ENCODE measurements at places on chromosomes 4 and X.

DNA sequence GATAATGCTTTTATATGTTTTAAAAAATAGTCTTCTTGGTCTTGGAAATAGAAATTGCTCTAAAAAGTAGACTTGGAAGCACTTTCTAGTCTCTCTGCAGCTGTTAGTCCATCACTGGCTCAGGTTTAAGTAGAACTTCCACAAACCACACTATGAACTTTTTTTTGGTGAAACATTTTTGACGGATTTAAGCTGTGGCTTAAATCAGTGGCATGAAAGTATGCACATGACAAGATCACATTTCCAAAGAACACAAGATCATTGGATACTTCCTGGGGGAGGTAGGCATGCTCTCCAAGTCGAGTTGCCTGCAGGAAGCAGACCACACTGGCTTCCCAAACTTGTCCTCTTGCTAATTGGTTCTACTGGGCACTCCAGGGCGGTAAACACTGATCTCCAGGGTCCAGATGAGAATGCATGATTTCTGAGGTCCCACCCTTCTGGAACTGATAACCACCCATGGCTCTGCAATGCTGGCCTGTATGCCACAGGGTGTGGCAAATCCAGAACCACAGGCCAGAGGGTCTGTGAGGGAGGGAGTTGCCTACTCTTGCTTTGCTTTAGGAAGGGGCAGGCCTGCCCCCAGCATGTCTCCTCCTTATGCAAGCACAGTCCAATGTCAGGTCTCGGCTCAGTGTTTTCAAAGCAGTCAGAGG, 331.9 kb upstream of the SFRP2 start:
- DNase-seq, result no peak

DNA sequence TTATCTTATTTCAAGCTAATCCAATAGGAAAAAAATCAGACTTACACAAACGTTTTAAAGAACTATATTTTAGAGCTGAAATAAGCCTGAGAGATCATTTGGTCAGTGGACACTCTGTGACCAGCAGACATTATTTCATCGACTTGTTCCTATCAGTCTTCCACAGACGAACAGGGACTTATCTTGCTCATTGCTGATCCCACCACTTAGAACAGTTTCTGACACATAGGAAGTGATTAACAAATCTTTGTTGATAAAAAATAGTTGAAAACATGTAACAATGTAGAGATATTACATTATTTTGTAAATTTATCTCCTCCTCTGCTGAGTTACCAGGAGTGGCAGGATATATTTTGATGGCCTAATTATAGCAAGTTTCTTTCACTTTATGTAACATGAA, 65.8 kb downstream of the TAPT1 start:
- no peak for DNase-seq

GRCh38 chr4:7183161-7183560, 9.2 kb upstream of the SORCS2 start:
- DNase-seq, result no peak

DNA sequence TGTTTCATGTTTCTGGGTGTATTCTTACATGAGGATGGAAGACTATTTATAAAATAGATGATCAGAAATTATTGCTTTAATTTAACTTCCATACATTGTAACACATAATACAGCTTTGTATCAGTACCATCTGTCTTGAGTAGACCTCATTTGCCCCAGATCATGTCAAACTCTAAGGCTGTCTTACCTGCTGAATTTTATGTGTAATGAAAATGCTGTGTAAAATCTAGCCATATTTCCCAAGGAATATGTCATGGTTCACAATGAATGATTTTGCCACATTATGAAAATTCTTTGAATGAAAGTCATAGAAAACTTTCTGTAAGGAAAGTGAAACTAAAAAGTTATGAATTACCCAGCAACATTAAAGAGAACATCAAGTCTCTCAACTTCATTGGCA, 7.4 kb downstream of the BDH2 start:
- DNase-seq, result no peak

- no peak for DNase-seq
These were observed 115.9 kb downstream of the MAML3 start for GRCh38 chr4:140038031-140038533.

- no peak for DNase-seq
These were observed 1.1 kb downstream of the RNF150 start for GRCh38 chr4:141132072-141132708.

DNA sequence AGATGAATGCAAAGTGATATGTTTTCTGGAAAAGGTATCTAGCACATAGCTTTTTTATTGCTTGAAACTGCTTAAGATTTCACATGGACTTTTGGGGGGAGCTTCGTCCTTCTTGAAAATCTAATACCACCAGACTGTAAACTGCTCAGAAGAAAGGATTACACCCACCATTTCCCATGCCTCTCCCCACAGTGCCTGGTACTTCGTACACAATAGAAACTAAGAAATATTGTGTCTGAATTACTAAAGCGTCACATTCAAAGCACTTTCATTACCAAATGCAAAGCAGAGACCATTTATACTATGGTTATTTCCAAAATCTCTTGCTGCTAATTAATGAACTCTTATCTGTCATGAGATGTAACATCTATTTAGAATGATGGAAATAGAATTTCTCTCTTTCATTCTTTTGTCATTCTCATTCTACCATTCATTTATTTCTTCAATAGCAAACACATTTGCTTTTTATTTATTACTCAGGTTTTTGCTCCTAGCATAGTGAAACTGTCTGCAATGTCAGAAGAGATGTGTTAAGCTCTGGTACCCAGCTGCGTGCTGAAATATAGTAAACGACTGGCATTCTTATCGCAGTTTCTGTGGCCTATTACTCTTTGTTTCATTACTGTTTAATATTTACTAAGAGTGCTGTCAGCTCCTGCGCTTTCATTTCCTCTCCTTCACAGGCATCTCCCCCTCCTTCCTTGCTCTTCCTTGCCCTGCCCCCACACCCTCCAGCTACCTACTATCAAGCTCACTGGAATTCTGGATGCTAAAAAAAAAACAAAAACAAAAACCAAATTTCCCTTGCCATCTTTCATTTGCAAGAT, 51.4 kb upstream of the RAPGEF2 start:
- DNase-seq, result no peak

DNA sequence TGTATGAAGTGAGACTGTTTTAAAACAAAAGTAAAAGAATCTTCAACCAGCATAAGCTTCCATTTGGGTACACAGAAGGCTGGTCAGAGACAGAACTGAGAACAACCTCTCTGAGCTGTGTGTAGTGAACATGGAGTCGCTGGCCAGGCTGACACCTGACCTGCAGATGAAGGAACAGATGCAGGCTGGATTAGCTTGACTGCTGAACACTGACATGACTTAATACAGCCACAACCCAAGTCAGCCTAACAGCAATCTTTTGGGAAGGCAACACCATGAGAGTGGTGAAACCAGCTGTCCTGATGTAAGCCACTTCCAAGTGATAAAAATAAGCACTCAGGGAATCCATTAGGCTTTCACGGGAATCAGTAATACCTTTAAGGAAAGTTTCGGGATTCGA, 10.1 kb downstream of the SCARB2 start:
- DNase-seq, result no peak

GRCh38 chr4:153181293-153181692, 22.9 kb upstream of the TRIM2 start:
- DNase-seq, result no peak

DNA sequence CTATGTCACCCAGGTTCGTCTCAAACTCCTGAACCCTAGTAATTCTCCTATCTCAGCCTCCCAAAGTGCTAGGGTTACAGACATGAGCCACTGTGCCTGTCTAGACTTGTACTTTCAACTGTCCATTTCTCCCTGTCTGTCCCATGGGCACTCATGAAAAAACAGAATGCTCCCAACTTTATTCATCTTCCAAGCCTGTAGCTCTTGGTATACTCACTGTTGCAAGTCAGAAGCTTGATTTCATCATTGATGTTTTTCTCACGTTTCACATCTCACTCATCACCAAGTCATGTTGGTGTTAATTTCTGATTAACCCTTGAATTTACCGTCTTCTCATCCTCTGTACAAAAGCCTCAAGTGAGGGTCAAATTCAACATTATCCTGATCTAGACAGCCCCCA, 7.3 kb upstream of the SRP72 start:
- DNase-seq, result no peak

DNA sequence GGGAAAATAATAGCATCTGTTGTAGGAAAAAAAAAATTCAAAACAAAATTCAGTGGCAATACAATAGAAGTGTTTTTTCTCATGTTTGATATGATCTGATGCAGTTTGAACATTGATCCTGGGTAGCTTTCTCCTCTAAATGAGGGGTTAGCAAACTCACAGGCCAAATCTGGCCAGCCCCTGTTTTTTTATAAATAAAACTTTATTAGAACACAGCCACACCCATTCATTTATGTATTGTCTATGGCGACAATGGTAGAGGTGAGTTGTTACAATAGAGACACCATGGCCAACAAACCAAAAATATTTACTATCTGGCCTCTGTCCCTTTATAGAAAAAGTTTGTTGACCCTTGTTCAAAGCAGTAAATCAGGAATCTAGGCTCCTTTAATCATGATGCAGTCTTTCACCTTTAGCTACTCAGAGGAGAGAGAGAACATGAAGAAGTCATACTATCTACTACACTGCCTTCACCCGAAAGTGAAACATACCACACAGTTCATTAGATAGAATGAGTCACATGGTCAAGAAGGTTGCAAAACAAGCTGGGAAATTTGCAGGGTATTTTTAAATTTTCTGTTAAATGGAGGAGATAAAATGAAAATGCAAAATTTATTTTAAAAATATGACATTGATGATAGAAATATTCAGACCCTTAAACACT, 186.6 kb upstream of the MAOA start:
- no peak for DNase-seq

GRCh38 chr4:183798301-183799253, 106.5 kb upstream of the STOX2 start:
- no peak for DNase-seq

DNA sequence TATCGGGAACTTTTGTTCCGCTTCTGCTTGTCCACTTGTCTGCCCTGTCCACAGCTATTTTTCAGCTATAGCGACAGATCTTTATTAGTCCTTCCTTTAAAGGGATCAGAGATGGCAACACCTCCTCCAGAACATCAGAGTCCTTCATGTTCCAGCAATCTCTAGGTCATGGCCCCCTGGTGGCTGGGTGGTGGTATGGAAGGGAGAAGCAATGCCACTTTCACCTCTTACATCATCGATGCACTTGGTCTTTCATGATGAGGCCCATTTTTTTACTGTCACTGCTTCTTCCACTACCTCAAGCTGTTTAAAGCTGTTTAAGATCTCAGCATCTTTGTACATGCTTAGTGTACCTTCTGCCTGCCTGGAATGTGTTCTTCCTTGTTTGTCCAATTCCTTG, 106.7 kb downstream of the ARHGAP6 start:
- DNase-seq, result no peak

DNA sequence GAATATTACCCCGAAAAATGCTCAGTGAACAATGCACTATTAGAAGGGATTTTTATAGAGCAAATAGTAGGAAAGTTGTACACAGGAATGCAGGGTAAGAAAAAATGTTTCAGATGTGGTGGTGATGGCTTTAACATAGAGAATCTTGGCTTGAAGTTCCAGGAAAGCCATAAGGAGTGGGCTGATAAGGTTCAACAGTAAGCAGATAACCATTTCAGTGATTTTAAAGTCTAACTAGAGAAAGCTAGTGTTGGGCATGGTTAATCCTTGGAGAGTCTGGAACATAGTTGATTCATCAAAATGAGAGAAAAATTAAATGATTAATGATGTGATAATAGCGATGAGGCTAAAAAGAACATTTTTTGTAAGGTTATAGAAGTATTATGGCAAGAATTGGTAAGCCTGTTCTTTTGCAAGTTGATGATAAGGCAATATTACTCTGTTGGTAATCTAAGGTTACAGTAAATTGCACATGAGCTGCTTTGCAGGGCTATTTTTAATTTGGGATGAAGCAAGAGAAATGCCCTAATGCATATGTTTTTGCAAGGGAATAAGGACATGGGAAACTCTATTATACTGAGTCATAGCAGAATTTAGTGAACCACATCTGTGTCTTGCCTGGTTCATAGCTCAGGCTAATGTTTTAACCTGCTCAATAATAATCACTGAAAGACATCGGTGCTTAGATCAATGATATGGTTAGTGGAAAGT, 44.3 kb downstream of the GALNTL6 start:
- DNase-seq, result no peak
